ENCODE measurements at places on chromosomes 6 and 20.

GRCh38 chr6:26502626-26503025, 2.5 kb downstream of the BTN1A1 start:
- DNase-seq = no peak

GRCh38 chr6:141290941-141291721, 841.6 kb upstream of the GJE1 start:
- DNase-seq = no peak

DNA sequence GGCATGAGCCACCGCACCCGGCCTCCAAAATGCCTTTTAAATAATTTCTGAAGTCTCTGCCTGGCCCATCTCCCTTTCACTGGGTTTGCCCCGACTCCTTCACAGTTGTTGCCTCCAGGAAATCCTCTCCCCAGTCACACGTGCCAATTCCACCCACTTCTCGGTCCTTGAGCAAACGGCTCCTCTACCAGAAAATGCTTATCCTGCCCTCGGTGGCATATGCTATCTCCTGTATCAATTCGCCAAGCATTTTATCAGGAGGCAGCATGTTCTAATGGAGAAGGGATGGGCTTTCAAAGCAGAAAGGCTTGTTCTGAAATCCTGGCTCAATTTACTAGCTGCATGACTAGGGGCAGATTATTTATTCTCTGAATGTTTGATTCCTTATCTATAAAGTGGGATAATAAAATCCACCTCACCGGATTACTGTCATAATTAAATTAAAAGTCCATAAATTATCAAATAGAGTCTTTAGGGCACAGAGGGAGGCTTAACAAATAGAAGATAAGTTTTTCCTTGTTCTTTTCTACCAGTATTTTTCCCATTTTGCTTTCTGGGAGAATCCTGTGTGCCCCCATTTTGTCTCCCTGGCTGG, 66.3 kb downstream of the PPP1R3G start:
- DNase-seq = no peak

DNA sequence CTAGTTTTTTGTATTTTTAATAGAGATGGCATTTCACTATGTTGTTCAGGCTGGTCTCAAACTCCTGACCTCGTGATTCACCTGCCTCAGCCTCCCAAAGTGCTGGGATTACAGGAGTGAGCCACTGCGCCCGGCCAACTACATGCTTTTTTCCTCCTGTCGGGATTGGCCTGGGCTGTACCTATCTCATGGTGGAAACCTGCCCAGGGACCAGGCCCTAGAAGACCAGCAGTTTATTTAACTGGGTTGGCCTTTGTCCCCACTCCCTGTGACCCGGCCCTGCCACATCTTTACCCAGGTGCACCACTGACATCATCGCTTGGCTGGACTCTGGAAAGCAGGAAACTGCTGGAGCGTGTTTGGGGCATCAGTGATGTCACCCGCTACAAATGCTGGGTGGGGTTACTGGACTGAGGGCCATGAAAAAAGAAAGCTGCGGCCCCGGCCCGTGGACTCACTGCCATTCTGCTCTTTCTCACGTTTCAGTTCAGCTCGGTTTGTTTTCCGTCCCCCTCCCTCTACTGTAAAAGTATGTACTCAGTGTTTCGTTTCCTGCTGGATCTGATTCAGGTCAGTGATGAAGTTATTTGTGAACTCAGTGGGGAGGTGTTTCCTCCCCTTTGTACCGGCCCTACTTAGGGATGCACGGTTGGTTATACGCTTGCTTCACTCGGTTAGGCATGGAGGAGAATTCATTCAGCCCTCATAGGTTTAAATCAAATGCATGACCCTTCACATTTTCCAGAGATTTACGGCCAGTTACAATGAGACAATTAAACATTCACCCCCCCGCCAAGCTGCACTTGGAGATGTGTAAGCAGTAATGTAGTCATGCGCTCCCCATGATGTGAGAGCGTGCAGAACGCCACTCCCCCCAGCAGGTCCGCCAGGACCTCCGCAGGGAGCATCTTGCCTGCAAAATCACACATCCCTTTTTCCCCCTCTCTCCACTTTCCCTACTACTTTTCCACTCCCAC, 179.3 kb downstream of the MTHFD1L start:
- DNase-seq = no peak

DNA sequence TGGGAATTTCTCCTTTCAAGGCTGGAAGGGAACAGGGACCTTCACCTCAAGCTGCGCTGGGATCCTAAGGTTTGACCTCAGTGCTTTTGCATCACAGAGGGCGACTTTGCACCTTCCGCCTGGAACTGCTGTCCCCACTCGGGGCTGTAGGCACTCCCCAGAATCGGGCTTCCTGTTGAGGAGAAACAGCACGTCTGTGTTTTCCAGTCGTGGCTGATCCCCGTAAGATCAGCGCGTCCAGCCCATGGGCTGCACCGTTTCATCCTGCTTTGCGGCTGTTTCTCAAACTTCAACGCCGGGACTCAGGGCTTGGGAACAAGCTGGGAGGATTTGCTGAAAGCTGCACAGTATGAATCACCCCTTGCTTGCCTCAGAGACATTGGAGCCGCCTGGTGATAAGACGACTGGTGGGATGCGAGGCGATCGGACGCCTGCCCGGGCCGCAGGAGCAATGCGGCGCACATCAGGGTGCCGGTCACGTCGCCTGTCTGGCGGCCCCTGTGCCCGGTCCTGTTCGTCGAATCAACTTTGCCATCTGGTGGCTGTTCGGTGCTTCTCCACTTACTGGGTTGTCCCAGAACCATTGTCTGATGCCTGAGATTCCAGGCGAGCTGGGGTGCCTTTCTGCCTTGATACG, 53.6 kb upstream of the FRMD1 start:
- DNase-seq = peak; percentile 14

DNA sequence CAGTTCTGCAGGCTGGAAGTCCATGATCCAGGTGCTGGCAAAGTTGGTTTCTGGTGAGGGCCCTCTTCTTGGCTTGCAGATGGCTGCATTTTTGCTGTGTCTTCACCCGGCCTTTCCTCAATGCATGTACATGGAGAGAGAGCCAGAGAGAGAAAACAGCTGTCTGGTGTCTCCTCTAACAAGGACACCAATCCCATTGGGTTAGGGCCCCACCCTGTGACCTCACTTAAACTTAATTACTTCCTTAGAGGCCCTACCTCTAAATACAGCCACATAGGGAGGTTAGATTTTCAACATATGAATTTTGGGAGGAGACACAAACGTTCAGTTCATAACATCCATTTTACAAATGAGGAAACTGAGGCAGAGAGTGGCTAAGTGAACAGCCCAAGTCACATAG, 202.4 kb downstream of the ZMYND8 start:
- no peak for DNase-seq

GRCh38 chr20:39067526-39068216, 105.5 kb downstream of the DHX35 start:
- no peak for DNase-seq

- DNase-seq = no peak
Observed at GRCh38 chr6:75065523-75065922, 140.3 kb downstream of the COL12A1 start.

DNA sequence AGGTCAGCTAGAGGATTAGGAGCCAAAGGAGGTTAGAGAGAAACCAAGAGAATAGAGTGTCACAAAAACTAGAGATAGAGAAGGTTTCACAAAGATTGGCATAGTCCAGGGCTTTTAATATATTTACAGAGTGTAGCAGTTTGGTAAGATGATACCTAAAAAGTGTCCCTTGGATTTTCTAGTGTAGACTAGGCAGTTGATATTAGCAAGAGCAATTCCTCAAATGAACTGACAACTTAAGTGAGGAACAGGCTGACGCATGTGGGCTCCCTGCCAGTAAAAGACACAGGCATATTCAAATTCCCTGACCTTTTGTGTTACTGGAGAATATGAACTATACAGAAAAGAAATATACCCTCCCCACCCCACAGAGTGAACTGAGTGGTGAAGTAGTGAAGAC, 40.1 kb downstream of the VTA1 start:
- DNase-seq = no peak

GRCh38 chr6:152897807-152898399, 84.9 kb downstream of the FBXO5 start:
- DNase-seq = peak; percentile 83

DNA sequence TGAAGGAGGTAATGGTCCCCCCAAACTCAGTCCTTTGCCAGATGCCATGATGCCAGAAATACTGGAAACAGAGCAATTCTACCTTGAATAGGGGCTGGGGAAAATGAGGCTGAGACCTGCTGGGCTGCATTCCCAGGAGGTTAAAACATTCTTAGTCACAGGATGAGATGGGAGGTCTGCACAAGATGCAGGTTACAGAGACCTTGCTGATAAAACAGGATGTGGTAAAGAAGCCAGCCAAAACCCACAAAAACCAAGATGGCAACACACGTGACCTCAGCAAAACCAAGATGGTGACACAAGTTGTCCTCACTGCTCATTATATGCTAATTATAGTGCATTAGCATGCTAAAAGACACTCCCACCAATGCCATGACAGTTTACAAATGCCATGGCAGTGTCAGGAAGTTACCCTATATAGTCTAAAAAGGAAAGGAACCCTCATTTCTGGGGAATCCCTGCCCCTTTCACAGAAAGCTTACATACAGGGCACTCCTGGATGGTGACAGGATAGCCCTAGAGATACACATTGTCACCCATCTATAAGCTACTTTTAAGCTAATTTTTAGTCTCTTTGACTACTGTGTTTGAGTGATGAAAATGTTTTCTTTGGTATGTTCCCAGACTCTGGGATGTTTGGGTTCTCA, 979.7 kb downstream of the TBC1D32 start:
- DNase-seq = peak; percentile 7

GRCh38 chr6:22306741-22307466, 10.1 kb upstream of the PRL start:
- DNase-seq = no peak

- DNase-seq = no peak
Observed at GRCh38 chr6:47379328-47379727, 69.6 kb upstream of the TNFRSF21 start.

DNA sequence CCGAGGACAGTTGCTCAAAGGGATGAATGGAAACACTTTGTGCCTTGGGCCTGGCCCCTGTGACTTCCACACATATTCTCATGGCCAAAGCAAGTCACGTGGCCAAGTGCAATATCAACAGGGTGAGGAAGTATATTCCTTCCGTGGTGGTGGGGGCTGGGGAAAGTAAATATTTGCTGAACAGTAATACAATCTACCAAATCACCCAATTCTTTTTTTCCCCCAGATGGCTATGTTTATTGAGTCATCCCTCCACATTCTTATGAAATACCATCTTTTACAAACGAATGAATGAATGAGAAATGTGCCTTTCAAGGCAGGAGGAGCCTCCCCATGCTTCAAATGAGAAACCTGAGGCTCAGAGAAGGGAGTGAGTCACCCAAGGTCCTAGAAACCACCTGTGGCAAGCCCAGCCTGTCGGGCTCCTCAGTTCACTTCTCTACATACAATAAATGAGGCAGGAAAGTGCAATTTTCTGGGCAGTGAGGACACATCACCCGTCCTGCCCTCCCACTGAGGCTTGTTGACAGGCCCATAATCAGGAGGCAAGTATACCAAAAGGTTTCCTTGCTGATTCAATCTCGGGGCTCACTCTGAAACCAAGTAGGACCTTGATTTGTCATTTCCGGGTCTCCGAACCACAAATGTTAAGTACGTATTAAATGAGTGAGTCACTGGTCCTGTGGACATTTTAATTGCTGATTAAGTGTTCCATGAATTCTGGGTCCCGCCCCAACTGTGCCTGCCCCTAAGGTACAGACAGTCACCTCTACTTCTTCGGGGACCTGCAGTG, 25.3 kb upstream of the TOP1 start:
- DNase-seq = peak; percentile 77

DNA sequence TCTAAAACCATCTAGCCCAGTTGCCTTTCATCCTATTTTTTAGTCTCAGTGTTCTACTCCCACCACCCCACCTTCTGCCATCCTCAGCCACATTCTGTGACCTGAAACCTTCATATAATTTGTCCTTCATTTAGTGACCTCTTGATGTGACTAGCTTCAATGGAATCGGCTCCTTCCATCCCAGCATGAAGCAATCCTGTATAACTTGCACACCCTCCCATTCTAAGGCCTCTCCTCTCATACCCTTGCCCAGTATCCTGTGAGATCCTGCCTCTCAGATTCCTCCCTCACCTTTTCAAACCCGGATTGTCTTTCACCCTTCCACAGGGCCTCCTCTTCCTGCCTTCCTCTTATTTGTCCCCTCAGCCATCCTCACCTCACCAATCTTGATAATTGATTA, 3.1 kb downstream of the ZNF76 start:
- no peak for DNase-seq

- DNase-seq = no peak
Observed at GRCh38 chr6:41748542-41748941, 1.3 kb upstream of the PGC start.

- DNase-seq = no peak
Observed at GRCh38 chr20:1896484-1897258, 1.5 kb downstream of the SIRPA start.

DNA sequence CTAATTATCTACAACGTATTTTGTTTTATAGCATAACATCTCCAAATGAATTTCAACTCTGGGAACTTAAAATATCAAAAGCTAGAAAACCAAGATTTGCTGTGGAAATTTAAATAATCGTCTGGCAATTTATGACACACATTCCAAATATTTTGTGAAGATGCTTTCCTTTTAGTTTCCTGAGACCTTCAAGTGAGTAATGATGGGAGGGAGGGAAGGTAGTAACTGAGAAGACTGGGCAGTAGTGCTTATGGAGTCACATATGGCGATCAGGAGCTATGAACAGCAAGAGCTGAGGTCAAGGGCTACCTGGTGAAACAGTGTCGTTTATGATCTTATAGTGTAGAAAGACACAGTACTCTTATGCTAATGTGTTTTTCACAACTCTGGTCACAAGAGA, 178.2 kb upstream of the THEMIS start:
- no peak for DNase-seq

GRCh38 chr6:135743476-135743875, 108.0 kb upstream of the PDE7B start:
- DNase-seq = no peak

GRCh38 chr6:147126618-147127022, 77.6 kb upstream of the STXBP5 start:
- no peak for DNase-seq

GRCh38 chr20:20237093-20237959, 130.6 kb upstream of the INSM1 start:
- DNase-seq = peak; percentile 45

DNA sequence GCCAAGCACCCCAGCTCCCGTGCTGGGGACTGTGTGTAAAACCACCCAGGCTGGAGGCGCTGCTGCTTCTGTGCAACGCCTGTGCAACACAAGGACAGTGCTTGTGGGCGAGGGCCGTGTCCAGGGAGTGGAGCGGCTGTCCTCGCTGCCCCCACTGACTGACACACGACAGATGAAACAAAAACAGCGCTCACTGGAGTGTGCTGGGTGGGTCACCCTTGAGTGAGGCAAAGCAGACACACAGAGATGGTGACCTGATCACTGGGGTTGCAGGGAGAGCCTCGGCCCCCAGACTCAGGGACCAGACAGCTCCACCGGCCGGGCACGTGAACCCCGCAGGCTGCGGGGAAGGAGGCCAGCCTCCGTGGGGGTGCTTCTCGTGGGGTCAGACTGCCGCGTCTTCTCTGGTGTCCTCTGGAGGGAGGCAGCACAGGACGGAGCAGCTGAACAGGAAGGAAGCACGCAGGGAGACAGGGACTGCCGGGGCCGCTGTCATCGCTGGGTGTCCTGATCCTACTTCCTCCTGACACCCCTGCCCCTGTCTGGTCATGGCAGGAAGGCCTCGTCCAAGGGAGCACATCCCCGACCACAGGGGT, 75.9 kb upstream of the CST7 start:
- DNase-seq = no peak
